ENCODE measurements at places on chromosomes 7 and 10. TPM values are rescaled to one million over a fixed set of nuclear protein-coding genes. Genes with fewer than 3 reads are reported as not detected.

The PAX2 gene
- total RNA-seq = not detected

The ASZ1 gene
- not detected for total RNA-seq

The CFAP58 gene
- total RNA-seq = 0.15 TPM

The ACTL6B gene
- not detected for total RNA-seq

The IGF2BP3 gene
- 2.2 TPM for total RNA-seq
